Activated naive CD4-positive, alpha-beta T cell treated with anti-CD3 and anti-CD28 coated beads, Interleukin-2, amount 50 U/mL, for 16 hours (primary cell): ENCODE measurements at places on chromosomes 16 and 17.

GRCh38 chr16:6189216-6189615, 1091.6 kb upstream of the EEF2KMT start:
- no peak for DNase-seq

DNA sequence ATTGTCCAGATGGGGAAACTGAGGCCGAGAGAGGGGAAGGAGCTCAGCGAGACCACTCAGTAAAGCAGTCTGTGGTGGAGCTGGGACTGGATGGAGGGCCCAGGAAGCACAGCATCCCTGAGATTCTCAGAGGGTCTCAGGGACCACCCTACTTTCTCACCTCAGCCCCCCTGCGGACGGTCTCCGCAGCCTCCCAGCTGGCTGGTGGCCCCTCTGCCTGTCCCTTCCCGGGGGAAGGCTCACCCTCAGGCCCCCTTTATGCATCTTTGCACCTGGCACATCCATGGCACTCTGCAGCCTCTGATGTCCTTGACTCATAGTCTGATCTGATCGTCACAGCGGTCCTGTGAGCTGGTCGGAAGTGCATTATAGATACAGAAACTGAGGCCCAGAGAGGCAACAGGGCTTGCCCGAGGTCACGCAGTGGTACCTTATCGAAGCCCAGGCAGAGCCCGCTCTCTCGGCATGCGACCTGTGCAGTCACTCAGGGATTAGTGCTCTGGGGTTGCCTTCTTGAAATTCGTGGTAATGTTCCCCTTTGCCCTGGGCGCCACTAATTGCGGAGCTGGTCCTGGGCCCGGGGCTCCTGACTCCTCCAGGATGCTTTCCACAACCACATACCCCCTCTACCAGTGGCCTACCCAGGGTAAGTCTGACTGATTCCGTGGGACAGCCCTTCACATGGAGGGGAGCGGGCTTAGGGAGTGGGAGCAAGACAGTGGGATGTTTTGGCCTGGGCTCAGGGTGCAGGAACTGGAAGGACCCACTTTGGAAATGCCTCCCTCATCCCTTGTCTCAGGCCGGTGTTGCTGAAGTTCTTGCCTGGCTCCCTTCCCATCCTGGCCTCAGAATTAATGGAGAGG, 24.4 kb downstream of the RAB11FIP4 start:
- DNase-seq = no peak

DNA sequence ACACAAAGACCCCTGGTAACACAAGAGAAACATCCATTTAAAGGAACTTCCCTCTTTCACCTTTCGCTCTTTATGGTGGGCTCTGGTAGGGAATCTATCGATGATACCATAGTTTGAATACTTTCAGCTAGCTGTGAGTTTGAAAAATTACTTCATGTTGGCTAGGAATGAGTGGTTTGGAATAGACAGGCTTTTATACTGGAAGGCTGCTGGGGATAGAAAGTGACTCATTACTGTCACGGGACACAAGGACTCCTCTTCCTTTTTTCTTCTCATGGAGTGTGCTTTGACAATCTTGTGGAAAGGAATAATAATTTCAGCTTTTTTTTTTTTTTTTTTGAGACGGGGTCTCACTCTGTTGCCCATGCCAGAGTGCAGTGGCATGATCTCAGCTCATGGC, 76.9 kb downstream of the CYB561 start:
- DNase-seq = no peak

DNA sequence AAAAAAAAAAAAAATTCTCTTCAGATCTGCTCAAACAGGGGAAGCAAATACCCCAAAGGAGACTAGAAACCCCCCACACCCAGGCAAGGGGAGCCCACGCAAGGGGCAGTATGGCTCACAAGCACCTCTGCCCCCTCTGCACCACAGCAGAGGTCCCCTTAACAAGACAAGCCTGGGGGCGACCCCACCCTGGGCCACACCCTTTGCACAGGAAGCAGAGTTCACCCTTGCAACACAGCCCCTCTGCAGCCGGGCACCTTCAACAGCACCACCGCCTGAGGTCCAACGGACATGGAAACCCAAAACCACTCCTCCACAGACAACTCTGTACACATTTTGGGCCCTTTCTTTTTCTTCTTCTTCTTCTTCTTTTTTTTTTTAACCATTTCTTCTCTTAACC, 12.8 kb downstream of the AXIN1 start:
- no peak for DNase-seq

- DNase-seq = peak; percentile 64
These were observed 23.9 kb downstream of the LGALS9 start for GRCh38 chr17:27654654-27655524.
